ENCODE measurements at places on chromosomes 4 and X.

- DNase-seq: no peak
Observed at GRCh38 chr4:41658163-41658562, 90.4 kb downstream of the PHOX2B start.

- DNase-seq: no peak
Observed at GRCh38 chrX:74085642-74086236, 218.2 kb upstream of the ZCCHC13 start.

DNA sequence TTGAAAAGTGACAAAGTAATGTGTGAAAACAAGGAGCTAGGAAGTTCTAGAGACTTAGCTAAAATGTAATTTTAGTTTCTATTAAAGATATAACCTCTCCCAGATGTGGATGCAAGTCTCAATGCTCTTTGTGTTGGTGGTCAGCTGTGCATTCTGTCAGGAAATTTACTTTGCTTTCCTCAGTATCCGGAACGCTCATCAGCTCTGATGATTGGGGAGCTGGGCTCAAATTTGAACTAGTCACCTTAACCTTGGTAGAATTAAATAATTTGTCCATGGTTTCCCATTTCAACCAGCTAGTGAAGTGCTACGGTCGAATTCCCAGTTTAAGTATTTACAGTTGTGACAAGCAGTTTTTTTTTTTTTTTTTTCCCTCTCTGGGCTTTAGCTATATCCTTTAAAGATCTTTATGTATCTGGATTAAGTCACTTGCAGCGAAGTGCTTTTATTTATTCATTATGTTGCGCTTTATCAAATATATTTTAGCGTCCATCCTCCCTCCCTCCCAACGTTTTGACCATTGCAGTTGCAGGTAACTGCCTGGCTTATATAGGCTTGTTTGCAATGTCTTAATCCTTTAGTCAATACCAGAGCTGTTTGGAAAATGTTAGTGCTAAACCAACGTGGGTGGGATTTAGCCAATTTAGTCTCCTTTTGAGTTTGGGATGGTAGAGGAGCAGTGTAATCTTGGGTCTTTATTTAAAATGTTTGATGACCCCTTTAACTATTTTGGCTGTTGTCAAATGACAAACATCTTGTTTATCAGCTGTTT is 2.1 kb downstream of the OGT start:
- no peak for DNase-seq

DNA sequence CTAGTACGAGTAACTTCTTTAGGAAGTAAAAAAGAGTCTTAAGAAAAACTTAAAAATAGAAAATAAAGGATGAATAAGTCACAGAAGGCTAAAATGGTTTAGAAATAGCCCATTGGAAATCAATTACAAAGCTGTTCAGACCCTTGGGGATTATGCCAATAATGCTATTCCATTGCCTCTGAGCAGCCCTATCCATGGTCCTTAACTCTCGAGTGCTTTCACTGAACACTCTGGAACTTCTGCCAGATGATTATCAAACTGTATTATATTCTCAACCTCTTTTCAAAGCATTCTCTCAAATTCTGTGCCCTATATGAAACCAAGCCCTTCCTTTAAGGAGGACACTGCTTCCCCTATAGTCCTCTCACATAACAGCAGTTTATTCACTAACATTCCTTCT is 17.0 kb downstream of the SLC9B1 start:
- peak; percentile 47 for DNase-seq

GRCh38 chrX:105150557-105150956 is 69.9 kb downstream of the TEX13A start:
- DNase-seq: peak; percentile 2

- peak; percentile 80 for DNase-seq
Observed at GRCh38 chr4:148166132-148166591, 276.1 kb downstream of the NR3C2 start.

- peak; percentile 77 for DNase-seq
Observed at GRCh38 chr4:88378691-88379559, at the start of gene HERC6. Gene HERC6 (plus strand): TSS chr4:88378852. CDS start chr4:88378922, 70 bp downstream.

GRCh38 chr4:7425591-7426468 is 8.9 kb downstream of the PSAPL1 start:
- no peak for DNase-seq

GRCh38 chrX:22818061-22818460 is 181.7 kb upstream of the DDX53 start:
- no peak for DNase-seq

- no peak for DNase-seq
Observed at GRCh38 chr4:112315446-112315845, 18.3 kb downstream of the ALPK1 start.

GRCh38 chr4:150305995-150306394 is 227.8 kb downstream of the DCLK2 start:
- DNase-seq: peak; percentile 65

- DNase-seq: peak; percentile 16
Observed at GRCh38 chrX:24169211-24169610, 19.7 kb downstream of the ZFX start.

DNA sequence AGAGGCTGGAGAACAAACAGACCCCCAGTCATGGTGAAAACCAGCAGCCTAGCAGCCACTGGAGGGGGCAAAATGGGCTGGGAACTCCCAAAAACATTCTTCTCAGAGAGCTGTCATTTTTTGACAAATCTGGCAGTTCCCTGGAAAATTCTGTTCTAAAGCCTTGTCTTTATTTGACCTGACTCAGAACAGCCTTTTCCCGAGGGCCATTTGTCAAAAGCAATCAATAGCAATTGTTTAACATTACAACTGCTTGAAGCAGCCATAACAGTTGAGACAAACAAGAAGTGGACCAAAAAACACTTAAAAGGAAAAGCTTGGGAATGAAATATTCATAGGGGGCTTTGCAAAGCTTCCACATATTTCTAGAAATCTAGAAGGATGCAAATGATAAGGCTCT is 39.6 kb downstream of the SOWAHB start:
- DNase-seq: no peak

DNA sequence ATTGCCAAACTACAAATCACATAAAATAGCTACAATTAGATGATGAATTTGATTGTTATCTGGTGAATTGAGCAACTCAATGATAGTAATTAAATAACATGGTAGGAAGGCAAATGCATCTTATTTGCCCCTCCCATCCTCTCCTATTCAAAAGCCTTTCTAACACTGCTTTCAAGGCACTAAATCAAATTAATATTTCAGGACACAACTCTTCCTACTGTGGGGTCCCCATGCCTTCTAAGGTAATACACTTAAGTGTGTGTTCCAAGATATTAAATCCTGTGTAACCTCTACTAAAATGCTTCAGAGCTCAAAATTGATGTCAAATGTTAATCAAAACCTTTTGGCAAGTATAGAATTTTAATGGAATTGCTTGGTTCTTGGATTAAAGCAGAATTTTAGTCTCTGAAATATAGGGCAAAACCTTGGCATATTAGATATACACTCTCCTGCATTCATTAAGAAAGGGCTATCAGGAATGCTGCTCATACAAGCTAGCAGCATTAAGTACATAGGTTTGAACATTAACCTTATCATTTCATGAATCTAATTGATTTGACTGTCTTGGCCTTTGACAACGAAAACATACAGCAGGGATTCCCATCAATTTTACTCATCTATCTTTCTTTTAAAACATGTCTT is 371.8 kb upstream of the GALNTL6 start:
- DNase-seq: no peak

DNA sequence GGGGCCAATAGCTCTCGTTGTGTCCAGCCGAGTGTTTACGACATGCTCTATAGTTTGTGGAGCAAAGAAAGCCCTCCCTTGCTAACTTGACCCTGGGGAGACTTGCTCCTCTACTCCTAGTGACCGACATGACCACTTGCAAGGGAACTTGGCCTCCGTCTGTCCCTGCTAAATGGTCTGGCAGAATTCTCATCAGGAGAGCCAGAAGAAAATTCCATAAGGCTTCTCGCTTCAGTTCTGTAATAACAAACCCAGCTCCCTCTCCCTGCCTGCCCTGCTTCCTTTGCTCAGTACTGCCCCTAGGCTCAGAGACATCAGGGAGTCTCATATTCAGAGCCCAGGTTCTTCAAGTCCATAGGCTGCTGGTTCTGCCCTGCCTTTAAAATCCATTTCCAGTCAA is 13.0 kb downstream of the DOCK11 start:
- DNase-seq: no peak

- peak; percentile 42 for DNase-seq
Observed at GRCh38 chr4:77036206-77036605, 39.6 kb downstream of the CCNI start.

DNA sequence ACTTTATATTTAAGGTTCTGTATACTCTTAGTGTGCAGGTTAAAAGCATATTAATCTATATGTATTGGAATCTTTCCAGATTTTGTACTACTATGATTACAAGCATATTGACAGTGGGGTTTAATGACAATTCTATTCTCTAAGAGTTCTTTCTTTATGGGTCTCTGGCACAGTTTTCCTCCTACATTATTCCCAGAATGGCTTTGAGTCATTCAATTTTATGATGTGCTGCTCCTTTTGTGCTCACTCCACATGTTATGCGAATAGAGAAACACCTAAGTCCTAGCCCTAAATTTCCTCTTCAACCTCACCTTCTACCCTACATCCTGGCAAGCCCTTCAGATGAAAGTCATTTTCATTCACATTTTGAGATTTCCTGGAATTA is 209.9 kb upstream of the DIAPH2 start:
- DNase-seq: no peak

DNA sequence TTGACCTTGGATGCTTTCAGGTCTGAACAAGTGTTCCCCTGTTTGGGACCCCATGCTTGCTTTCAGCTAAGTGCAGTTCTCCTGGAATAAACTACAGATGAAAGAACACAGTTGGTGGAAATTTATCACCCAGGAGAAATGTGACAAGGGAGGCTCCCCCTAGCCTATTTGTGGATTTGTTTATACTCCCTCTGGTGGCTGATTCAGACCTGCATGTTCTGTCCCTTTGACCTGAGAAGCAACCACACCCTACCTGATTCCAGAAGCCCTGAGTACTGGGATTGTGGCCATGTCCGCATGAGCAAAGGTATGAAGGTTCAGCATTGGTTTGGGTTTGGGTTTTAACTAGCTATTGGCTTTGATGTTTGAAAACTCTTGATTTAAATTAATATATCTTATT is 440.9 kb downstream of the MID1IP1 start:
- peak; percentile 57 for DNase-seq

- DNase-seq: no peak
Observed at GRCh38 chrX:120750381-120750780, 120.5 kb upstream of the C1GALT1C1 start.

- DNase-seq: no peak
Observed at GRCh38 chrX:23805389-23805788, 22.4 kb downstream of the SAT1 start.

DNA sequence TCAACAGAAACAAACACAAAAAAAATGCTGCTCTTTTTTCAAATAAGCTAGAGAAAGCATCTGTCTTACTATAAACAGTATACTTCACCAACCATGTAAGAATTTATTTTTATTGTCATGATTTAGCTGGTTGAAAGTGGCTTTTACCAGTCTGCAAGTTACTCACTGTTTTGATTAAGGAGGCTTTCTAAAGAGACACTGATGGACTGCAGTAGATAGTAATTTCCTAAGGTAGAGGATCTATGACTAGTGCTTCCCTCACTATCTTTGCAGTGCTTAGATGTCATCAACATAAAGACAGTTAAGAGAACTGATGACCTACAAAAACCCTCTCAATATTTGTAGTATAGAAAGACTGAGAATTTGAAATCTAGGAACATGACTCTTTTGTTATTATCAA is 846.2 kb upstream of the AGA start:
- DNase-seq: no peak

DNA sequence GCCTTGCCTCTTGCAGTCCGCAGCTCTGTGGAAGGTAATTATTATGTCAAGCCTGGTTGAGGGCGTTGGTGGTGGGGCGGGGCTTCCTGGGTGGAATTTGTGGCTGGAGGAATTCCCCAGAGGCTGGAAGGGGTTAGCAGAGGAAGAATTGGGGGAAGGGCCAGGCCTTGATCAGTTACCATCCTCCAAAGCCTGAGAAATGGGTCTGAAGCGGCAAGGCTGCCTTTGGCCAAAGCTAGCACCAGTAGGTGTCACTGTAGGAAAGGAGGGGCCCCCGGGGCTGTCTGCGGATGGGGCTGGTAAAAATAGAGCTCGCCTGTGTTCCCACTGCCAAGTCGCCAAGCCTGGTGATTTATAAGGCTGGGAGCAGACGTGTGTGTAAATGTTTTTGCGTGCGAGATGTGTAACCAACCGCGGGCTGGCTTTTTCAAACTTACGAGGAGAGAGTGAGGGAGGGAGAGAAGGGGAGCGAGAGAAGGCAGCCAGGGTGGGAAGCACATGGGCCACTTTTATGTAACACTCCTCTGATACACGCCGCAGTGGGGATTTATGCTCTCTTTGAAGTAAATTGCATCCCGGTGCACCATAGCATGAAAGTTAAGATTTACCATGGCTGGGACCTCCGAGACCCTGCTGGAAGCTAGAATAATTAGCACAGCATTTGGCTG is 367.0 kb downstream of the BCOR start:
- peak; percentile 88 for DNase-seq

- DNase-seq: no peak
Observed at GRCh38 chr4:94251094-94251493, 43.4 kb downstream of the SMARCAD1 start.

- DNase-seq: no peak
Observed at GRCh38 chr4:39375478-39375877, 9.3 kb upstream of the RFC1 start.

DNA sequence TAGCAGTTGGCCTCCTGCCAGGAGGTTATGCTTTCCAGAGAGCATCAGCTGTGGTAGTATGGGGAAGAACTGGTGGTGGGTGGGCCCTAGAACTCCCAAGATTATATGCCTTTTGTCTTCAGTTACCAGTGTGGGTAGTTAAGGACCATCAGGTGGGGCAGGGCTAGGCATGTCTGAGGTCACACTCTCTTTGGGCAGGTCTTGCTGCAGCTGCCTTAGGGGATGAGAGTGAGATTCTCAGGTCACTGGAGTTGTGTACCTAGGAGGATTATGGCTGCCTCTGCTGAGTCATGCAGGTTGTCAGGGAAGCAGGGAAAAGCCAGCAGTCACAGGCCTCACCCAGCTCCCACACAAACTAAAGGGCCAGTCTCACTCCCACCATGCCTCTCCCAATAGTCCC is 172.9 kb upstream of the GYPA start:
- DNase-seq: no peak

DNA sequence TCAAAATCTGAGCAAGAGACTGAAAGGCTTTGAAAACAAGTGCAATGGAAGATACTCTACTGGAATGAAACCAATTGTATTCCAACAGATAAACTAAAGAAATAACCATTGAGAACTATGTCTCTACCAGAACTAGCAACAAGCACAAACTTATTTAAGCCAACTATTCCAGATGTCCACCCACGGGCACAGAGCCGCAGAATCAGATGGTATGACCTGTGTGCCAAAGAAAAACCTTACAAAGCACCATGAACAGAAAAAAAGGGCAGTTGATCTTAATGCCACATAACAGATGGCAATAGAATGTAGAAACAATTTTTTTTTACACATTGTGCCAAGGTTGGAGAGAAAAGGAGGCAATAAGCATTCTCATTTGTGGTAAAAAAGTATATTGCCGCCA is 269.3 kb upstream of the ADGRL3 start:
- DNase-seq: no peak

GRCh38 chr4:10448991-10449390 is 8.2 kb downstream of the ZNF518B start:
- DNase-seq: no peak

GRCh38 chr4:26334366-26334765 is 13.6 kb downstream of the RBPJ start:
- DNase-seq: no peak

- no peak for DNase-seq
Observed at GRCh38 chr4:23234018-23234417, 541.3 kb downstream of the GBA3 start.
